Right cardiac atrium (tissue), 5 donors: ENCODE measurements at places on chromosomes 12 and 14.

DNA sequence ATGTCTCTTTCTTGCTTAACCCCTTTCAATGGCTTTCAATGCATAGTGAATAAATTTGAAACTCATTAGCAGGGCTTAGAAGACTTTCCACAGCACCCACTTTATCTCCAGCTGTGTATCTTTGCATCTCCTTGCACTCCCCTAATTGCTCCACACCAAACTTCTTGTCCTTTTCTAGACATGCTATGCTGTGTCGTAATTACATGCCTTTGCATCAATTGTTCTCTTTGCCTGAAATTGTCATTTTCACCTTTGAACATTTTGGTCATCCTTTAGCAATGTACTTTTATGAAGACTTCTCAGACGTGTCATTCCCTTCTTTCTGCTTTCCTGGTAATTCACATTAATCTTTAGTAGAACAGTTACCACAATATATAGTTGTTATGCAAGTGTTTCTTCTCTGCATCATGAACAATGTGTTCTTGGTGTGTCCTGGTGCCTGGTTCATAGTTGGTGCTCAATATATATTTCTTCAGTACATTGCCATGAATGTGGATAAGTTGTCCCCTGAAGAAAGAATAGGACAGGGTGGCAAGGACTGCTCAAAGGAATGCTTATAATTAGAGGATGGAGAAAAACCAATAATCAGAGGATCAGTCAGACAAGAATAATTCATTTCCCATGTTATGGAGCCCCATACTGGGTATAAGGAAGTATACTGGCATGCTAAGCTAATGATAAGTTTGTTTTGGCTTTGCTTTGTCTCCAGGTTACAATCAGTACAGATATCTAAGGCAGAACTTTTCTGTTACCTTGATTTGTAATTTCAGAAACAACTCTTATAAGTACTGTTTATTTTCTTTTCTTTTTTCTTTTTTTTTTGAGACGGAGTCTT lies 27.2 kb downstream of the ARF6 start:
- DNase-seq: no peak

GRCh38 chr12:3142386-3142785 lies 65.2 kb downstream of the TSPAN9 start:
- no peak for DNase-seq

- no peak for DNase-seq
Measured at GRCh38 chr12:60836651-60837050, 1240.8 kb downstream of the SLC16A7 start.

- DNase-seq: no peak
Measured at GRCh38 chr14:52513249-52513648, 39.1 kb downstream of the TXNDC16 start.

DNA sequence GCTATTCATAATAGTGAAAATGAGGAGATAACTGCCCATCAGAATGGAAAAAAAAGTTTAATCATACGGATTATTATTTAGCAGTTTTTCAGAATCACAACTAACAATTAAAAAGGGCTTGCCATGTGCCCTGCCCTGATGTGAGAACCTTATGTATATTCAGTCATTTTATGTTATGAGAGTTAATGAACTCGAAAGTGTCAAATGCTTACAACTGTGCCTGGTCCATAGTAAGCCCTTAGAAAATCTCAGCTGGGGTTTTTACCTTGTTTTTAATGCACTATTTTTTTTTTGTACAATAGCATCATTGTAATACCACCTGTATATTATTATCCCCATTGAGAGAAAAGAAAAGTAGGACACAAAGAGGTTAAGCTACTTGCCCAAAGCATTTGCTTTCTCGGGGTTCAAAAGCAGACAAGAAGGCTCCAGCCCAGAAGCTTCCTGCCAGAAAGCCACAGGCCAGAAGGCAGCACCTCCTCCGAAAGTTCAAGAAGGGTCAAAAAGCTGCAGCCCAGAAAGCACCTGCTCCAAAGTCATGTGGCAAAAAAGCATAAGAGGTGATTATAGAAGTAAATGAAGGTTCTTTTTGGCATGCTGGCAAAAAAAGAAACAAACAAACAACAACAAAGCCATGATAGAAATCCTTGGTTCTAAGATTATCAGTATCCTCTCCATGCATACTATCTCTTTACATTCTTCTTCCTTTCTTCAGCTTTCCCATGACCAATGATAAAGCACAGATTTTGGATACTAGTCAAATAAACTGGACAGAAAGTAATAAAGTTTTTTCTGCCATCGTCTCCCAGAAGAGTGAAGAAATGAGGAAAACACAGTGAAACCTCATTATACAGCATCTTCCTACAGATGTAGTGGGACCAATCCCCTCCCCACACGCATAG lies 59.1 kb upstream of the NAP1L1 start:
- no peak for DNase-seq

GRCh38 chr12:111409780-111410430 lies 4.2 kb downstream of the SH2B3 start:
- DNase-seq: peak; percentile 89

GRCh38 chr14:23380197-23380914 lies 3.5 kb downstream of the CMTM5 start:
- DNase-seq: peak; percentile 42

DNA sequence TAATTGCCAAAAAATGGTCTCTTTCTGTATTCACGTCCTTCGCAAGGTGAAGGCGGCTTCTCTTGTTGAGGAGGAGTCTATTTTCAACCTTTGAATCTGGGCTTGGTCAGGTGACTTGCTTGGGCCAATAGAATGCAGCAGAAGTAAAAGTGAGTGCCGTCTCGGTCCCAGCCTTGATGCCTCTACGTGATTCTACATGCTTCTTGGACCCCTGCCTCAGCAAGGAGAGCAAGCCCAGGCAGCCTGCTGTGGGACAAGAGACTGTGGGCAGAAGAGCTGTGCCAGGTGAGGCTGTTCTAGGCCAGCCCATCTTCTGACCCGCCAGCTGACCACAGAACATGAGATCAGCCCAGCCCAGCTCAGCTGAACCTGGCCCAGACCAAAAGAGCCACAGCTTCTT lies 39.1 kb upstream of the CCDC63 start:
- no peak for DNase-seq

- DNase-seq: peak; percentile 100
Measured at GRCh38 chr14:75258803-75259509, 19.7 kb upstream of the FOS start.

GRCh38 chr14:54300881-54301280 lies 95.9 kb upstream of the CDKN3 start:
- DNase-seq: no peak

DNA sequence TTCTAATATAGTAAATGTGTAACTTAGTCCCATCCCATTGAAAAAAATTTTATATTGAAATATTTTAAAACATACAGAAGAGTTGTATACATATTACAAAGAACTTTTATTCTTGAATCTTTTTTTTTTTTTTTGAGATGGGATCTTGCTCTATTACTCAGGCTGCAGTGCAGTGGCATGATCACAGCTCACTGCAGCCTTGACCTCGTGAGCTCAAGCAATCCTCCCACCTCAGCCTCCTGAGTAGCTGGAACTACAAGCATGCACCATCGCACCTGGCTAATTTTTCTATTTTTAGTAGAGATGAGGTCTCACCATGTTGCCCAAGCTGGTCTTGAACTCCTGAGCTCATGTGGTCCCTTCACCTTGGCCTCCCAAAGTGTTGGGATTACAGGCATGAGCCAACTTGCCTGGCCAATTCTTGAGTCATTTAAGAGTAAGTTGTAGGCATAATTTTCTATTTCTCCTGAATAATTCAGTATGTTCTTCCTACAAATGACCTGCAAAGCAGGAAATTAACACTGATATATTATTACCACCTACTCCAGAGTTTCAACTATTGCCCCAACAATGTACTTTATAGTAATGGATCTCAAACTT lies 153.0 kb upstream of the BMP4 start:
- no peak for DNase-seq

DNA sequence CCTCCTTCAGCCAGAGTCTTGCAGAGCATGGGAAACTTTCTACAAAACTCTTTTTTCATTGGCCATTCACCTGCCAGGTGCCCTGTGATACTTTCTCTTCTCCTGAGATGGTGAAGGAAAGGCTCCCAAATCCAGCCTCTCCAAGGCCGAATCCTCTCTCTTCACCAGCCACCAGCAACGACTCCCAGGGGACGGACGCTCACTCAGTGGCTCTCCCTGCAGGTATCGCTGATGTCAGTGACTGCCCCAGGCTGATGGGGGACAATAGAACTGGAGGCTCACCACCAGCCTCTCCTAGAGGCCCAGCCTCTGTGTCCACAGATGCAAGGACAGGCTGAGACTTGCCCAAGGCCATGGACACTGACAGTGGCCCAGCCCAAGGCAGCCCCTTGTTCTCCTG lies 204.1 kb downstream of the BCL11B start:
- DNase-seq: no peak

- DNase-seq: peak; percentile 21
Measured at GRCh38 chr14:99524091-99524661, 43.0 kb downstream of the CCNK start.

- no peak for DNase-seq
Measured at GRCh38 chr14:58864751-58865513, 227.2 kb downstream of the DACT1 start.

GRCh38 chr12:69059465-69060457 lies 126.8 kb upstream of the CPM start:
- DNase-seq: no peak

- DNase-seq: no peak
Measured at GRCh38 chr12:16076557-16076956, 165.4 kb downstream of the DERA start.

GRCh38 chr12:46516933-46517578 lies 144.5 kb upstream of the SLC38A2 start:
- no peak for DNase-seq

DNA sequence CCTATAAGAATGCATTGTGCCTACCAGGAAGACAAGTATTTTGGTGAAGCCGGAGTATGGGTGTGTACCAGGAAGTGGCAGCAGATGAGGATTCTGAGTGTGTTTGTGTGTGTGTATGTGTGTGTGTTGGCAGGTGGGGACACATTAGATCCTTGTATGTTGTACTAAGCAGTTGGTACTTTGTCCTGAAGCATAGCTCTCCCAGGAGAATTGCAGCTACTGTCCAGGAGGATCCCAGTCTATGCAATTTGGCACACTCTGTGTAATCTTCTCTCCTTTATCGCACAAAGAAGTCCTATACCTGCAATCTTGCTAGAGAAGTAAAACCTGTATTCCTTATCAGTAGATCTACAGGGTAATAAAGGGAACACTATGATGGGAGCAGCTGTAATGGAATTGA lies 276.5 kb downstream of the PAWR start:
- DNase-seq: no peak

- no peak for DNase-seq
Measured at GRCh38 chr12:112422531-112422930, 3.8 kb downstream of the PTPN11 start.

GRCh38 chr12:111600205-111600642 lies 1.1 kb upstream of the ATXN2 start:
- no peak for DNase-seq

DNA sequence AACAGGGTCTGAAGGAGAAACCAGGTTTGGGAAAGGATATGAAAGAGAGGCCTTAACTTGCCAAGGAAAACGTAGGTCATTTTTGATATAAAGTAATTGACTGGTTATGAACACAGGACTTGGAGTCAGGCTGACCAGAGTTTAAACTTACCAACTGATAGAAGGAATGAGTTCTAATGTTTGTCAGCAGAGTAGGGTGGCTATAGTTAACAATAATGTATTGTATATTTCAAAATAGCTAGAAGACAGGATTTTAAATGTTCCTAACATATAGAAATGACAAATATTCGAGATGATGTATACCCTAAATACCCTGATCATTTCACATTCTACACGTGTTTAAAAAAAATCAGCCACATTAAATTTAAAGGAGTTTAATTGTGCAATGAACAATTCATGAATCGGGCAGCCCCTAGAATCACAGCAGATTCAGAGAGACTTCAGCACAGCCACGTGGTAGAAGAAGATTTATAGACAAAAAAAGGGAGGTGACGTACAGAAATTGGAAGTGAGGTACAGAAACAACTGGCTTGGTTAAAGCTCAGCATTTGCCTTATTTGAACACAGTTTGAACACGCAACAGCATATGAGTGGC lies 52.5 kb upstream of the PLEKHG7 start:
- no peak for DNase-seq

GRCh38 chr12:114313910-114314309 lies 92.0 kb downstream of the TBX5 start:
- no peak for DNase-seq

- DNase-seq: peak; percentile 57
Measured at GRCh38 chr12:49341777-49342065, 4.7 kb upstream of the C1QL4 start.

GRCh38 chr14:73240816-73241480 lies 3.6 kb downstream of the PAPLN start:
- peak; percentile 70 for DNase-seq

GRCh38 chr12:18428416-18428815 lies 167.1 kb downstream of the PIK3C2G start:
- no peak for DNase-seq

DNA sequence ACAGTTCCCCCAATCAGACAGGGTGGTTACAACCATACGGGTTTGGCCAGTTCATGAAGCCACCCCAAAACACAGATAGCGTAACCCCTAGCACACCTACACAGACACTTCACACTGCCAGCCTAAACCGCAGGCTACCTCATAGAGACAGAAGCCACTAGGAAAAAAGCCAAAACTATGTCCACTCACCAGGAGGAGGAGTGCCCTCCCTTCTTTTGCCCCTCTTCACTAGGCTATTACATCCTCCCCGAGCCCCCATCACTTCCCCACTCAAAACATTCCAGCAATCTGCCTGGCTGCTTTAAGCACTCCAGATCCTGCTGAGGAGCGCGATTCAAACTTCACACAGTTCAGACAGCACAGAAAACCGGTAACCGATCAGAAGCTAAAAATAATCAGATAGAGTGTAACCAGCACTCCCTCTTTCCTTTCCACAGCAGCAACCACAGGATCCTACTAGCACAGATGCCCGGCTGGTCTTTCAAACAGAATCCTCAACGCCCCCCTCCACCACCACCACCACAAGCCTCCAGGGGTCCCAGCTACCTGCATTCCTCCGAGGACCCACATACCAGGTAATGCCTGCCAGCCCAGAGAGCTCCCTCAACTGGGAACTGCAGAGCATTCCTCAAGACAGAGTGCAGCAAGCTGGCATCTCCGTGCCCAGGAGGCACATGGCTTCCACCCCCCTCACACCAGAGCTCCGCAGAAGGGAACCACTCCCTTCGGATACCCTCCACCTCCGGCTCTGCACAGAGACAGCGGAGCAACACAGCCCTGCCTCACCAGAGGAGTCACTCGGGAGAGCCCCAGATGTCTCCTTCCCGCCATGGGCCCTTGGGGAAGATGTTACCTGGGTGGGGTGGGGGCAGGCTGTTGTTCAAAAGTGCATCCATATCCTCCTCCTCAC lies 1.5 kb downstream of the CHD4 start:
- peak; percentile 68 for DNase-seq

GRCh38 chr14:72679536-72680151 lies 214.3 kb downstream of the DPF3 start:
- no peak for DNase-seq

GRCh38 chr12:53659011-53659551 lies 16.8 kb downstream of the ATP5MC2 start:
- DNase-seq: peak; percentile 62

GRCh38 chr14:68927956-68928675 lies 51.0 kb downstream of the ACTN1 start:
- no peak for DNase-seq
